Tibial nerve (tissue), 4 donors: ENCODE measurements at places on chromosomes 3 and 15. TPM values are rescaled to one million over a fixed set of nuclear protein-coding genes. Genes with fewer than 3 reads are reported as not detected.

DNA sequence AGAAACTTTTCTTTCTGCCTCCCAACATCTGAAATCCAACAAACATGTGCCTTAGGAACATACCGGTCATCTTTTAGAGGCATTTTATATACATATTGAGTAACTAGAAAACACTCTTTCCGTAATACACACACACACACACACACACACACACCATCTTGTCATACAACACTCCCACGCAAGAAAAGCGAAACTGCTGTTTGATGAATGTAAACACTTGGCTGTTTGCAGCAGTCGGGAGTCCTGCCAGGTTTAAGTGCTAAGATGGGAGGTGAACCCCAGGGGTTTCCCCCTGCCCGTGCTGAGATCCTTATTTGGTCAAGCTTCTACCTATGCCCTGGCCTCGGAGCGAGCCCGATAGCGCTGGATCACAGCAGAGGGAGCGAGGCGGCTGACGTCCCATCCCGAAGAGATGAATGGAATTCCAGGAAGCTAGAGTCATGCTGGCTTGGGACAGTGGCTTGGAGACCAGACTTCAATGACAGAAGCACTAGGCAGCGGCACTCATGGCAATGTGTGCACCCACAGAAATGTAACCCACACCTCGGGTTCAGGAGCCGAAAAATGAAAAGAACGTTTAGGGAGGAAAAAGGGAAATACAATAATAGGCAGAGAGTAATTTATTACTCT lies 1.3 kb upstream of the THBS1 start:
- peaks cover 19% of the 10 kb centered on the region for H3K4me1 ChIP-seq
- peak overlapping the region; percentile 91 for H3K27ac ChIP-seq
- H3K4me3 ChIP-seq = peak overlapping the region; percentile 78
- no peaks in the 10 kb centered on the region for H3K27me3 ChIP-seq
- peak; percentile 48 for DNase-seq
- H3K36me3 ChIP-seq = no peaks in the 10 kb centered on the region

Gene KCNH8
- 0.60 TPM for total RNA-seq

Gene ITIH4
- 7.6 TPM for total RNA-seq

Gene MSL2
- total RNA-seq = 19.8 TPM

Gene CKMT1B
- not detected for total RNA-seq
